PC-9 (cell line): ENCODE measurements at places on chromosomes 6 and 20. TPM values are rescaled to one million over a fixed set of nuclear protein-coding genes. Genes with fewer than 3 reads are reported as not detected.

The POPDC3 gene
- total RNA-seq: 14.8 and 24.2 TPM in 2 replicates

The RAD21L1 gene
- total RNA-seq: 0.60 TPM in 1 of 2 replicates, not detected in the other

DNA sequence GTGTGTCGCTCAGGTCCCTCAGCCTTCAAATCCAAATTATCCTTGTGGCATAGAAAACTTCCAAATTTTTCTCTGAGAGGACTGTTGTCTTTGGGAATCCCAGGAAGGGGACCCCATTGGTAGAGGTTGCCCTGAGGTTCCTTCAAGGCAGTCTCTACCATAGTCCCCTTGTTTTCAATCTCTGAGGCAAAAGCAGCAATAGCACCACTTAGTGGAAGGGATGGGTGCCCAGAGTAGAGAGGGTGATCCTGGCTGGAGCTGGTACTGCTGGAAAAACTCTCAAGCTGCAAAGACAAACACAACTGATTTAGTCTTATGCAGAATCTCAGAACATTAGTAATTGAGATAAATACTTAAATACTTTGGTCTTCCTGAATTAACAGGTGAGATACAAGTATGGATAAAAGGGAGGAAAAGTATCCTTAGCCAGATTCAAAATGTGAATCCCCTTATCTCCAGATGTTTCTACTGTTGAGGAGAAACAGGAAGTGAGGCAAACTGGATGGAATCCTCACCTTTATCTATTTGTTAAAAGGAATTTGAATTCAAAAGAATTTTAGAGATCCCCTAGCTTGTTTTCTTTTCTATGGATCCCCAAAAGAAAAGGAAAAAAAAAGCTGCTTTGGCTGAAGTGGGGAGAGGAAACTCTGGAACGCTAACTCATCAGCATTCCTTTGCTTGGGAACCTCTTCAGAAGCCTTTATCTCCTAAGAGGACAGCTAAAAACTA lies 13.4 kb downstream of the ZNF318 start:
- no peak overlapping the region for H3K27ac ChIP-seq
- peaks cover 12% of the 10 kb centered on the region; the same call in 1 of the 2 replicates for H3K36me3 ChIP-seq
- H3K4me1 ChIP-seq: no peaks in the 10 kb centered on the region
- DNase-seq: no peak
- no peak overlapping the region for H3K4me3 ChIP-seq

- DNase-seq: no peak
- H3K4me1 ChIP-seq: no peaks in the 10 kb centered on the region
- H3K36me3 ChIP-seq: no peaks in the 10 kb centered on the region
These were observed 29.2 kb downstream of the TFEB start for GRCh38 chr6:41705996-41706835.

- H3K4me1 ChIP-seq: no peaks in the 10 kb centered on the region
- no peaks in the 10 kb centered on the region for H3K27me3 ChIP-seq
- H3K27ac ChIP-seq: no peak overlapping the region
- H3K4me3 ChIP-seq: no peak overlapping the region
These were observed 43.2 kb upstream of the BMP5 start for GRCh38 chr6:55918639-55919038.

- H3K4me1 ChIP-seq: no peaks in the 10 kb centered on the region
- no peak overlapping the region for H3K27ac ChIP-seq
- H3K36me3 ChIP-seq: no peaks in the 10 kb centered on the region
- H3K27me3 ChIP-seq: no peaks in the 10 kb centered on the region
These were observed 39.6 kb upstream of the SPTLC3 start for GRCh38 chr20:12969071-12969669.

- H3K4me1 ChIP-seq: no peaks in the 10 kb centered on the region
- 0 out of 2 replicates have a peak, but pooled peaks cover 3% of the 10 kb centered on the region for H3K36me3 ChIP-seq
- no peak overlapping the region for H3K27ac ChIP-seq
- no peak overlapping the region for H3K4me3 ChIP-seq
- H3K27me3 ChIP-seq: no peaks in the 10 kb centered on the region
- DNase-seq: no peak
These were observed 40.1 kb downstream of the HECA start for GRCh38 chr6:139174961-139175360.

DNA sequence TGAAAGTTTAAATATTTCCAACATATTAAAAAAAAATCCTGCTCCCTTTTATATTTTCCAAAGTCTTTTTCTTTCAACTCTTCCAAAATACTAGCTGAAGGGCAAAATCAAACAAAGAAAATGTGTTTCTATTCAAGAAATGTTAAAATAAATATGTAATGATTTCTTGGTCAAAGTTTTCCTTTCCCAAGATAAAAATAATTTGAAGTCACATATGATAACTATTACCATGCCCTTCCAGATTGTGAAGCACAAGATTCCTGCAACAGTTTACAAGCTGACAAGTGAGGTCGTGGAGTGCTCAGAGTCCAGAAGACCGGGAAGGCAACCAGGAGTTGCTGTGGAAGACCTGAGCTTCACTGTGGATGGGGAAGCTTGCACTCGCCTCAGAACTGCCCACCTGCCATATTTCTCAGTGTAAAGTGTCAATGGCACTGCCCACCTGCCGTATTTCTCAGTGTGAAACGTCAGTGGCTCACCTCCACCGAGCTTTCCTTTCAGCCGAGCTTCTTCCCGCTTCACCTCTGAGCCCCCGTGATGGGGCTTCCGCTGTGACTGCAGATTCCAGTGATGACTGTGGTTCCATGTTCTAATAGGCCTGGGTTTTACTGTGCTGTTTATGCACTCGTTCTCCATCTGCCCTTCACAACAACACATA lies 160.5 kb downstream of the THBS2 start:
- H3K4me3 ChIP-seq: no peak overlapping the region
- peaks cover 14% of the 10 kb centered on the region; the same call in 1 of the 2 replicates for H3K27me3 ChIP-seq
- no peaks in the 10 kb centered on the region for H3K4me1 ChIP-seq
- no peak for DNase-seq

GRCh38 chr6:55705451-55706440 lies 126.8 kb upstream of the HMGCLL1 start:
- no peak overlapping the region for H3K4me3 ChIP-seq
- no peak for DNase-seq
- H3K27ac ChIP-seq: no peak overlapping the region

GRCh38 chr6:579339-579738 lies 77.6 kb downstream of the HUS1B start:
- no peak overlapping the region for H3K27ac ChIP-seq
- no peaks in the 10 kb centered on the region for H3K27me3 ChIP-seq
- no peak overlapping the region for H3K4me3 ChIP-seq
- no peaks in the 10 kb centered on the region for H3K36me3 ChIP-seq
- no peaks in the 10 kb centered on the region for H3K4me1 ChIP-seq
